ENCODE measurements at places on chromosomes 12 and 14.

- H3K27ac ChIP-seq, result no peak overlapping the region
- peaks cover 35% of the 10 kb centered on the region for H3K4me1 ChIP-seq
- no peaks in the 10 kb centered on the region for H3K27me3 ChIP-seq
- DNase-seq, result no peak
- no peaks in the 10 kb centered on the region for H3K36me3 ChIP-seq
Observed at GRCh38 chr12:122084857-122085405, 6.4 kb downstream of the MLXIP start.

GRCh38 chr12:29239336-29239735 is 90.3 kb downstream of the FAR2 start:
- H3K4me1 ChIP-seq, result peaks cover 12% of the 10 kb centered on the region
- H3K36me3 ChIP-seq, result no peaks in the 10 kb centered on the region
- H3K27ac ChIP-seq, result no peak overlapping the region
- no peak overlapping the region for H3K4me3 ChIP-seq
- no peak for DNase-seq
- H3K27me3 ChIP-seq, result no peaks in the 10 kb centered on the region

GRCh38 chr14:50619569-50620141 is 48.5 kb downstream of the SAV1 start:
- no peaks in the 10 kb centered on the region for H3K27me3 ChIP-seq
- DNase-seq, result no peak
- H3K36me3 ChIP-seq, result peaks cover 7% of the 10 kb centered on the region
- no peak overlapping the region for H3K27ac ChIP-seq

DNA sequence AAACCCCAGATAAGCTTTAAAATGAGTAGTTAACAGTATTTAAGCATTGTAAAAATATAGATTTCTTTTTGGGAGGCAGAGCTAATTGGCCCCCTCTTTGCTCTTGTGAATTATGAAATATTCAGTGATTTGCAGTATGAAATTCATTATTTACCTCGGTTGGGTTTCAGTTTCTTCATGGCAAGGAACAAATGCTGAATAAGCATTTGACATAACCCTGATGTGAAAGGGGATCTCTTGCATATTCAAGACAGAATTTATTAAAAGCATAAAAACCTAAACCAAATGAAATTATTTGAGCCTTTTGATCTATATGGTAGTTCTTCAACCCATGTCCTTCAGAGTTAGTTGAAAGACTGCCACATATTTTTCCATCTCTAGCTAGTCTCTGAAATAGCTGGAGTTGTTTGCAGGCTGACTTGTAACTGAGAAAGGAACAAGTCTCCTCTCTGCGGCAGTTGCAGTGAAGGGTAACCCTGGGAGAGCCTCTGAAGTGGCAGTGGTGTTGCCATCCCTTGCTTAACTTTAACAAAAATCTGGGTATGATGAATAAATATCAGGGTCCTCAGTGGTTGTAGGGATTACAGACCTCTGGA is 690 bp downstream of the AKAP6 start:
- no peaks in the 10 kb centered on the region for H3K4me1 ChIP-seq
- no peaks in the 10 kb centered on the region for H3K36me3 ChIP-seq
- DNase-seq, result no peak
- H3K27ac ChIP-seq, result no peak overlapping the region
- no peaks in the 10 kb centered on the region for H3K27me3 ChIP-seq

GRCh38 chr12:66268562-66268961 is 33.7 kb upstream of the HELB start:
- no peaks in the 10 kb centered on the region for H3K27me3 ChIP-seq
- no peak overlapping the region for H3K27ac ChIP-seq
- H3K4me3 ChIP-seq, result no peak overlapping the region
- no peaks in the 10 kb centered on the region for H3K4me1 ChIP-seq

- H3K27ac ChIP-seq, result no peak overlapping the region
- DNase-seq, result no peak
- no peaks in the 10 kb centered on the region for H3K36me3 ChIP-seq
- H3K4me3 ChIP-seq, result no peak overlapping the region
Observed at GRCh38 chr14:105536691-105537579, 10.6 kb downstream of the TMEM121 start.

DNA sequence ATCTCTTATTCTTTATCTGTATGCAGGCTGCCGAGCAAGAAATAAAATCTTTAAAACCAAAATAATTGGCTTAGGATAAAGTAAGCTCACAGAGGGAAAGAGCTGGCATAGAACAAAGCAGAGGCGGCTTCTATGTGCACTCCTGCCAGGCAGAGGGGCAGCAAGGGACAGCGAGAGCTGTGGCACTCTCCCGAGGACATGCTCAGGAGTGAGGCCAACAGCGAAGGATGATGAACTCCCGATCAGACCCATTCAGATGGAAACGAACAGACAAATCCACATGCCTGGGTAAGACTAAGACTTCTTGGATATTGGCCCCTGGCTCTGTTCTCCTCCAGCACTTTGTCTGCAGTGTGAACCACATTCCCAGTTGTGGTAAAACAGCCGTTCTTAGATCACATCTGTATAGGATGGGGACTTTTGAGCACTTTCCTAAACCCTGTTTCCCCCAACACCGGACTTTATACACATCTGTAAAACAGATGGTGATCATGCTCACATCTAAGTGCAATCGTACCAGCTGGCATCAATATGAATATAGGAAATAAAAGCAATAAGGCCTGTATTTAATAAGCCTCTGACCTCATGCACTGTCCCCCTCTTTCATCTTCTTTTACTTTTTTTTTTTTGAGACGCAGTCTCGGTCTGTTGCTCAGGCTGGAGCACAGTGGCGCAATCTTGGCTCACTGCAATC is 134.1 kb downstream of the PPM1H start:
- no peak overlapping the region for H3K4me3 ChIP-seq
- H3K4me1 ChIP-seq, result no peaks in the 10 kb centered on the region
- DNase-seq, result no peak
- H3K27me3 ChIP-seq, result no peaks in the 10 kb centered on the region

GRCh38 chr14:54567224-54567638 is 303 bp downstream of the SAMD4A start:
- H3K36me3 ChIP-seq, result peaks cover 6% of the 10 kb centered on the region
- H3K4me3 ChIP-seq, result peak overlapping the region; percentile 97
- H3K27ac ChIP-seq, result peak overlapping the region; percentile 99
- H3K27me3 ChIP-seq, result no peaks in the 10 kb centered on the region

- H3K27me3 ChIP-seq, result no peaks in the 10 kb centered on the region
- H3K4me1 ChIP-seq, result peaks cover 3% of the 10 kb centered on the region
- no peak overlapping the region for H3K27ac ChIP-seq
- no peak for DNase-seq
- H3K36me3 ChIP-seq, result no peaks in the 10 kb centered on the region
Observed at GRCh38 chr14:90814806-90815571, 1.2 kb downstream of the TTC7B start.

GRCh38 chr12:86710109-86710508 is 453.9 kb upstream of the MGAT4C start:
- no peaks in the 10 kb centered on the region for H3K27me3 ChIP-seq
- no peaks in the 10 kb centered on the region for H3K4me1 ChIP-seq
- no peak overlapping the region for H3K4me3 ChIP-seq
- H3K36me3 ChIP-seq, result no peaks in the 10 kb centered on the region

- peaks cover 71% of the 10 kb centered on the region for H3K4me1 ChIP-seq
- no peaks in the 10 kb centered on the region for H3K27me3 ChIP-seq
- peak overlapping the region; percentile 29 for H3K4me3 ChIP-seq
- peaks cover under 1% of the 10 kb centered on the region for H3K36me3 ChIP-seq
- DNase-seq, result peak; percentile 60
Observed at GRCh38 chr14:76772300-76773187, 11.3 kb downstream of the VASH1 start.

- H3K4me3 ChIP-seq, result no peak overlapping the region
- no peak overlapping the region for H3K27ac ChIP-seq
- no peaks in the 10 kb centered on the region for H3K36me3 ChIP-seq
Observed at GRCh38 chr12:81086342-81086741, 8.5 kb downstream of the ACSS3 start.

GRCh38 chr12:48961801-48962200 is 4.5 kb upstream of the ARF3 start:
- no peaks in the 10 kb centered on the region for H3K27me3 ChIP-seq
- no peak overlapping the region for H3K4me3 ChIP-seq
- H3K4me1 ChIP-seq, result peaks cover 8% of the 10 kb centered on the region
- no peaks in the 10 kb centered on the region for H3K36me3 ChIP-seq
- DNase-seq, result no peak
- H3K27ac ChIP-seq, result no peak overlapping the region

DNA sequence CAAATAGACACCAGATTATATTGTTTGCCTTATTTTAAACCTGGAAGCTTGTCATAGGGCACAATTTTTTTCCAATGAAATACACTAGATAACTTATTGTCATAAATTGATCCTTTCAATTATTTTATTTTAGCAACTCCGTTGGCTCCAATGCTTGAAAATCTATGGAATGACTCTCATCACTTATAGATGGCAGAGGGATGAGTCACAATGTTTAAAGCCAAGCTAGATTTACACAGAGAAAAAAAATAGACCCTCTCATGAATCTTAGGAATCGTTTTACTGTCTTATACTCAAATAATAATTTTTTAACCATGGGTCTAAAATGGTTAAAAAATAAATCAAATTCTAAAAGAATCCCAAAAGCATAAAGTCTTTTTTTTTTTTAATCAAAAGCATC is 1276.6 kb upstream of the FLRT2 start:
- no peak overlapping the region for H3K4me3 ChIP-seq
- H3K36me3 ChIP-seq, result no peaks in the 10 kb centered on the region
- no peak overlapping the region for H3K27ac ChIP-seq
- DNase-seq, result no peak
- no peaks in the 10 kb centered on the region for H3K27me3 ChIP-seq
- peaks cover 14% of the 10 kb centered on the region for H3K4me1 ChIP-seq

GRCh38 chr14:55256586-55256985 is 14.6 kb upstream of the FBXO34 start:
- no peaks in the 10 kb centered on the region for H3K36me3 ChIP-seq
- no peak overlapping the region for H3K27ac ChIP-seq
- H3K4me1 ChIP-seq, result no peaks in the 10 kb centered on the region
- H3K4me3 ChIP-seq, result no peak overlapping the region

DNA sequence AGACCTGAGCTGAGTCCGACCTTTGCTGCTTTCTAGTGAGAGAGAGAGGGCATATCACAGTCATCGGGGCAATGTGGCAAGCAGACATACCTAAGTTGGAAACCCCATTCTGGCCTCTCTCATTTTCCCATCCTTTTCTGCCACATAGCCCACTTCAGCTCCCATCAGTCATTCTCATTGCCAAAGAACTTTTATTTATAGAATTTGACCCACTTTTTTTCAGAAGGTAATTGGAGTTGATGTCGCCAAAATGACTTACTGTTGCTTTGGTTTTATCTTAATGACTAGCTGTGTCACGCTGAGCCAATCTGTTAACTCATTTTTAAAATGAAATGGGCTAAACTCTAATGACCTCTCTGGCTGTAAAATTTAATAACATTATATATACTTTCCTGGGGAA is 63.9 kb upstream of the RMST start:
- H3K27ac ChIP-seq, result no peak overlapping the region
- no peaks in the 10 kb centered on the region for H3K36me3 ChIP-seq
- H3K4me3 ChIP-seq, result no peak overlapping the region
- no peak for DNase-seq

DNA sequence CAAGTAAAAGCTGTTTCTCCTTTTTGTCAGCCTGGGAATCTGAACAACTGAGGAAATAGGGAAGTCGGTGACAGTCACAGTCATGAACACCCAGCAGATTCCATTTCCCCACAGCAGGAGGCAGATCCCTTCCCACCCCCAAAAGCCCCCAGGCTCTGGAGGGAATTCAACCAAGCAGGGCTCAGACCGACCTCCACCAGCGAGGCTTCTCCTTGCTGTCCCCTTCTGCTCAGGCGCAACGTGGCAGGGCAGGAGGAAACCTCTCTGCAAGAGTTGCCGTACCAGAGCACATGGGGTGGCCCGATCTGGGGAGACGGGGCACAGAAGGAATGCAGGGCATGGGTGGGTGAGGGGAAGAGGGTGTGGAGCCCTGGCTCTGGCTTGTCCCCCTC is 319 bp downstream of the GALNT6 start:
- no peaks in the 10 kb centered on the region for H3K36me3 ChIP-seq
- H3K4me3 ChIP-seq, result peak overlapping the region; percentile 86
- no peak for DNase-seq
- H3K4me1 ChIP-seq, result peaks cover 20% of the 10 kb centered on the region
- no peaks in the 10 kb centered on the region for H3K27me3 ChIP-seq

DNA sequence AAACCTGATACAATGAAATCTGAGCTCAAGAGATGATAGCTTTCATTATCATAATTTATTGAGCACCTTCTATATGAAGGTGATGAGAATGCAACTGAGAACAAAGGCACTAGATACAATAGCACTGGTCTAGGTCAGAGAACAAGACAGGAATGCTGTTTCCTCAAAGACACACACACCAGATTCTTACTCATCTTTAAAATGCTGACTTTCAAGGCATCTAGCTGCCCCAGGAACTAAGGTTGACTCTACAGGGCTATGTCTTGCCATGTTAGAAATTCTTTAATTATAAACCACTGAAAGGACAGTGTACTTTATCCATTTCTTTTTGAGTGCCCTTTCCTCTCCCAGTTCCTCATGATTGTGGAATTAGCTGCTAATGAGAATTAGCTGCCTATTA is 195.4 kb upstream of the RMST start:
- no peaks in the 10 kb centered on the region for H3K36me3 ChIP-seq
- no peak overlapping the region for H3K27ac ChIP-seq
- DNase-seq, result no peak
- no peak overlapping the region for H3K4me3 ChIP-seq
- H3K4me1 ChIP-seq, result no peaks in the 10 kb centered on the region

DNA sequence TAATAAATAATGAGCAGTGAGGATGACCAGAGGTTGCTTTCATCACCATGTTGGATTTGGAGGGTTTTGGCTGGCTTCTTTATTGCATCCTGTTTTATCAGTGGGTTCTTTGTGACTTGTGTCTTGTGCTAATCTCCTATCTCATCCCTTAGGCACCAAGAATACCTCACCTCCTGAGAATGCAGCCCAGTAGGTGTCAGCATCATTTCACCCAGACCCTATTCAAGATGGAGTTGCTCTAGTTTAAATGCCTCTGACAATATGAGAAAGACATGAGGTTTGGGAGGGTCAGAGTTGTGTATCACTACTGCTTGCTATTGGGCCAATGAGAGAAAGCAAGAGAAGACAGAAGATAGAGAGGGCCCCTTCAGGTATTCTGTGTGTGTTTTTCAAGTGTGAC is 592.2 kb downstream of the ETNK1 start:
- no peaks in the 10 kb centered on the region for H3K27me3 ChIP-seq
- H3K4me1 ChIP-seq, result peaks cover 3% of the 10 kb centered on the region
- H3K36me3 ChIP-seq, result no peaks in the 10 kb centered on the region

DNA sequence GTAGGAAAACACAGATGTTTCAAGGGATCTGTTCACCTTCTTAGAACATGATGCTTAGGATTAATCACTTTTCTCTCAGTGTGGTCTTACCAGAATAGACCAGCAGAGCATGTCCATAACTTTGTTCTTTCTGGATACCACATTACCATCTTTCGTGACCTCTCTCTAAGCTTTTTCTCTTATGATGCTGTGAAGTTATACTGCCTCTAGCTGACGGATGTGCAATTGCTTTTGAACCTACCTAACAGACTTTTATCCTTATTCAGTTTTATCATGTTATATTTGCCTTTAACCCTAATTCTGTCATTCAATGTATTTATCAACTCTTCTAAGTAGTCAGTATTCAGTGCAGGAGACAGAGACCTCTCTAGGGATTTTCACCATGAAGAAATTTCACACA is 246.7 kb downstream of the DACT1 start:
- no peak overlapping the region for H3K4me3 ChIP-seq
- no peak for DNase-seq
- no peaks in the 10 kb centered on the region for H3K4me1 ChIP-seq
- no peak overlapping the region for H3K27ac ChIP-seq
- no peaks in the 10 kb centered on the region for H3K36me3 ChIP-seq

- DNase-seq, result no peak
- H3K4me3 ChIP-seq, result no peak overlapping the region
- H3K4me1 ChIP-seq, result peaks cover 25% of the 10 kb centered on the region
Observed at GRCh38 chr14:68268197-68268596, 448.6 kb downstream of the RAD51B start.

- H3K4me1 ChIP-seq, result no peaks in the 10 kb centered on the region
- H3K4me3 ChIP-seq, result no peak overlapping the region
- H3K36me3 ChIP-seq, result no peaks in the 10 kb centered on the region
Observed at GRCh38 chr12:95594136-95594535, 42.9 kb upstream of the USP44 start.

All from thoracic aorta (tissue), 2 donors.